ENCODE measurements at places on chromosomes 13 and 19.

DNA sequence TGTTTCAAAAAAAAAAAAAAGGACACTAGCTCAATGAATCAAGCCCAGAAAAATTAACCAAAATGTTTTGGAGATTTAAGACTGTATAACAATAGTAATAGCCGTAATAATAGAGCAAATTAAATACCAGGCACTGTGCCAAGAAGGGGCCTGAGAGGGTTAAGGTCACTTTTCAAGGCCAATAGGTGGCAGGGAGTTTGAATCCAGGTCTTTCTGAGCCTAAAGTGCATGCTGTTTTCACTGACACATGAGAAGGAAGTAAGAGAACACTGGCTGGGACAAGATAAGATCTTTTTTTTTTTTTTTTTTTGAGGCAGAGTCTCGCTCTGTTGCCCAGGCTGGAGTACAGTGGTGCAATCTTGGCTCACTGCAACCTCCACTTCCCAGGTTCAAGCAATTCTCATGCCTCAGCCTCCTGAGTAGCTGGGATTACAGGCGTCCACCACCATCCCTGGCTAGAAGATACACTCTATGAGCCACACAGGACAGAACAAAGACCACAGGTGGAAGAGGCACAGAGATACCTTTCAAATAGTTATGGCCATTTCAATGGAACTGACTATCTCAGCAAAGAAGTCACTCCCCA is 7.7 kb downstream of the FFAR2 start:
- no peak for DNase-seq

- no peak for DNase-seq
Measured at GRCh38 chr19:35462476-35462953, 14.5 kb downstream of the FFAR2 start.

DNA sequence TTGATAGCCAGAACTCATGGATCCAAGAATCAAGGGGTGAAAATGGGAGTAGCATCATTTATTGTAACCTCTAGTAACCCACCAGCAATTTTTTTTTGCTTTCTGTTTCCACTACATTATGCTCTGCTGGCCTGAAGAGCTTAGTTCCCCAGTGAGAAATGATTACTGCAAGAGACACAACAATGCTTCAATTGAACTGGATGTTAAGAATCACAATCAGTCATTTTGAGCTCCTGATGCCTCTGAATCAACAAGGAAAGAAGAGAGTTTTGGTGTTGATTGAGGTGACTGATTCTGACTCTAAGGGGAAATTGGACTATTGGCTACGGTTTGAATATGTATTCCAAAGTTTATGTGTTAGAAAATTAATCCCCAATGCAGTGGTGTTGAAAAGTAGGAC is 1084.4 kb downstream of the SLITRK1 start:
- DNase-seq: no peak

DNA sequence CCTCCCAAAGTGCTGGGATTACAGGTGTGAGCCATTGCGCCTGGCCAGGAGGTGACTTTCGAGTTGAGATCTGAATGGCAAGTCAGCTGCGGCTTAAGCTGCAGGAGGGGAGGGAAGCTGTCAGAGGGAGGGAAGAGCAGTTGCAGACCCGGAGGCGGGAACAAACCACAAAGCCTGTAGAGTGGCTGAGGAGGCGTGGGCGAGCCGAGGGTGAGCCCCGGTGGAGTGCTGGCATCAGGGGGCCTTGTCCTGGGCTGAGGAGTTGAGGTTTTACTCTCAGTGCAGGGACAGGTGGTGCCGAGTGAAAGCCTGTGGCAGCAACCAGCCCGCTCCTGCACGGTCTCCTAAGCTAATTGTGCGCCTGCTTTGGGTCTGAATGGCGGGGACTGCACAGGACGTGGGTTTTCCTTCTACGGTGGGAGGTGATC is 24.2 kb downstream of the PPP1R37 start:
- no peak for DNase-seq

DNA sequence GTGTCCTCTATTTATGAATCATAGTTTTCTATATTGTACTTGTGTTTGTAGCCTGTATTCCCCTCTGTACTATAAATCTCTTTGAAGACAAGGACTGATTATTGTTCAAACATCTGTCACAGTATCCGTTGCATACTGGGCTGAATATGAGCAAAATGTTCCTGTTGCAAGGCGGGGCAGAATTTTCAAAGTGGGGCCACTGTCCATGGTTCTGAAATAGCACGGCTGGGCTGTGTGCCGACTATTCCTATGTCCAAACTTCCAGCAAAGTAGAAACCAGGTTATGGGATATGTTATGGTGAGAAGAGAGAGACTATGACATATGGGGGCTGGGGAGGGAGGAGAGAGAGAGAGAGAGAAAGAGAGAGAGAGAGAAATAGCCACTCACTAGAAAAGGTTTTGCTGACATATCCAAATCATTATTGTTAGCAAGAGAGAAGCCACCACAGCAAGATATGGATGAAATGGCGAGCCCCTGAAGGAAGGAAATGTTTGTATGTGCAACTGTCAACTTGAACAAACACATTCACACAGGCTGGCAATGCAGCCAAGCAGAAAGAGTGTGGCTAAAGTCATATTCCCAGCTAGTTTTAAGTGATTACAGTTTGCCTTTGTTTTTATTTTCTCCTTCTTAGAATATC is 107.0 kb upstream of the GPR12 start:
- DNase-seq: no peak

DNA sequence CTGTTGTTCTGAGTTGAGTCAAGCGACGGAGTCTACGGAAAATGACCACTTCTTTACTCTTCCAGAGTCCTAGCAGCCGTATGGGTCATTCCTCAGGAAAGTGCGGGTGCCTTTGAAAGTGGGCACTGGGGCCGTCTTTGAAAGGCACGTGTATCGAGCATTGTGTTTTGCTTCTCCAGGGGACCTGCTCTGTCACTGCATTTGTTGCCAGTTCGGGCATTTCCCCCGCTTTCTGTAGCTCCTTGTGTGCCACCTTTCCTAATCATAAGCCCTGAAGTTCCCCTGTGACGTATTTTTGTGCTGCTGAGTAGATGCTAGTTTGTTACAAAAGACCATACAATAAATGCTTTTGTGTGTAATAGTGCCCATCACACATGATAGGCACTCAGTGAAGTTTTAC is 24.4 kb downstream of the SPATA13 start:
- no peak for DNase-seq

- no peak for DNase-seq
Measured at GRCh38 chr19:11024259-11024658, 63.4 kb downstream of the SMARCA4 start.

GRCh38 chr19:50686310-50687032 is 33.1 kb downstream of the SHANK1 start:
- DNase-seq: no peak

DNA sequence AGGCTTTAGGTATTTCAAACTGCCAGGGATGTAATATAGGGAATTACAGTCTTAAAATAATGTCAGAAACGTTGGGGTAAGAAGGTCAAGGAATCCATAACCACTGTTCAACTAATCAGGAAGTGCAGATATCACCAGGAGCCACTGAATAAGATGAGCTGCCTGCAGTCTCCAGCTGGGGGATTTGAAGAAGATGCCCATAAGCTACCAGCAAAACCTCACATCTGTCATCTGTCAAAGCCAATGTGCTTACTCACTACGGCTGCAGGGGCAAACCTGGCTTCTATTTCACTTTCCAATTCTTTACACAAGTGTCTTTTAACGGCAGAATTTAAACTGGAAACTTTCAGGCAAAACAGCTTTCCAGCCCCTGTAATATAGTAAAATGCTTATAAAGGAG is 1410.1 kb upstream of the ATXN8OS start:
- DNase-seq: no peak

GRCh38 chr13:84658491-84659358 is 776.5 kb upstream of the SLITRK1 start:
- DNase-seq: no peak

DNA sequence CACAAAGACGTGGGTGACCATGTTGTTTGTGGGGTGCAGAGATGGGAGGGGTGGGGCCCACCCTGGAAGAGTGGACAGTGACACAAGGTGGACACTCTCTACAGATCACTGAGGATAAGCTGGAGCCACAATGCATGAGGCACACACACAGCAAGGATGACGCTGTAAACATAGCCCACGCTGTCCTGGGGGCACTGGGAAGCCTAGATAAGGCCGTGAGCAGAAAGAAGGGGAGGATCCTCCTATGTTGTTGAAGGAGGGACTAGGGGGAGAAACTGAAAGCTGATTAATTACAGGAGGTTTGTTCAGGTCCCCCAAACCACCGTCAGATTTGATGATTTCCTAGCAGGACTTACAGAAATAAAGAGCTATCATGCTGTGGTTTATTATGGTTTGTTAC is 5.6 kb downstream of the KLK2 start:
- no peak for DNase-seq

GRCh38 chr19:4090356-4091220 is 23.9 kb upstream of the ZBTB7A start:
- DNase-seq: no peak

- DNase-seq: no peak
Measured at GRCh38 chr13:107275312-107275711, 707.4 kb upstream of the ARGLU1 start.

GRCh38 chr13:41931337-41931736 is 29.6 kb downstream of the VWA8 start:
- DNase-seq: no peak
